ENCODE measurements at places on chromosomes 16 and 17.

GRCh38 chr17:9766970-9767369, 24.4 kb downstream of the DHRS7C start:
- no peak for DNase-seq

GRCh38 chr16:53054670-53055485, at the start of gene CHD9:
TSS of gene CHD9 (plus strand) at chr16:53054991. CDS start at chr16:53156090, 101,099 bp downstream.
- DNase-seq, result peak; percentile 82

GRCh38 chr16:27346819-27347218, 33.0 kb downstream of the IL4R start:
- DNase-seq, result no peak

DNA sequence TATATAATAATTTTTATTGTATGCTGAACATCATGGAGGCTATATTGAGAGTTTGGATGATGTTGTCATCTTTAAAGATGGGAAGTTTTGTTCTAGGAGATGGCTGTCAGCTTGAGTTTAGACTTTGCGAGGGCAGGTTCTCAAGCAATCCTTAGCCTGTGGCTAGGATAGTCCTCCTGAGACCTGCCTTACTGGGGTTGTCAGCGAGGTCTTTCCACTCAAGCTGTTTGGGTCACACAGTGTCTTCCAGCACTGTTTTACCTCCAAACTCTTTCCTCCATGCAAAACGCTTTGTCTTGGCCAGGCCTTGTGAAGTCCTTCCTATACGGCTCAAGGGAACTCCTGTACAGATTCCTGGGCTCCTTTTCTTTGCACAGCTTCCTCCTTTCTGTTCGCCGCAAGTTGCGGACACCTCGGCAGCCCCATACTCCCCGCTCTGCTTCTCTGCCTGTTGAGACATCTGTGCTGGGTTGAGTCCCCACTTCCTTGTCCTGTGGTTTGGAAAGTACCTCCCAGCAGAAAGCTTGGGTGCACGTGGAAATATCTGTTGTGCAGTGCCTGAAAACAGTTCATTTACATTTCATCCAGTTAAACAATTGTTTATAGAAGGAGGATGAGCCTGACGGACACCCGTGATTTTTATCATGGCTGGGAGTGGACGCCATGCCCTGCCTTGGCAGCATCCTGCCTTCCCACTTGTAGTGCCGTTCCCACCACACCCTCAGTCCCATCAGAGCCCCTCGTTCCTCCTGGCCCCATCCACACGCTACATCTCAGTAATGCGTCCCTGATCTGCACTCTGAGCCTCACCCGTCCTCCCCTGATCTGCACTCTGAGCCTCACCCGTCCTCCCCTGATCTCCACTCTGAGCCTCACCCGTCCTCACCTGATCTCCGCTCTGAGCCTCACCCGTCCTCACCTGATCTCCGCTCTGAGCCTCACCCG, 55.0 kb upstream of the CBFA2T3 start:
- DNase-seq, result peak; percentile 52

DNA sequence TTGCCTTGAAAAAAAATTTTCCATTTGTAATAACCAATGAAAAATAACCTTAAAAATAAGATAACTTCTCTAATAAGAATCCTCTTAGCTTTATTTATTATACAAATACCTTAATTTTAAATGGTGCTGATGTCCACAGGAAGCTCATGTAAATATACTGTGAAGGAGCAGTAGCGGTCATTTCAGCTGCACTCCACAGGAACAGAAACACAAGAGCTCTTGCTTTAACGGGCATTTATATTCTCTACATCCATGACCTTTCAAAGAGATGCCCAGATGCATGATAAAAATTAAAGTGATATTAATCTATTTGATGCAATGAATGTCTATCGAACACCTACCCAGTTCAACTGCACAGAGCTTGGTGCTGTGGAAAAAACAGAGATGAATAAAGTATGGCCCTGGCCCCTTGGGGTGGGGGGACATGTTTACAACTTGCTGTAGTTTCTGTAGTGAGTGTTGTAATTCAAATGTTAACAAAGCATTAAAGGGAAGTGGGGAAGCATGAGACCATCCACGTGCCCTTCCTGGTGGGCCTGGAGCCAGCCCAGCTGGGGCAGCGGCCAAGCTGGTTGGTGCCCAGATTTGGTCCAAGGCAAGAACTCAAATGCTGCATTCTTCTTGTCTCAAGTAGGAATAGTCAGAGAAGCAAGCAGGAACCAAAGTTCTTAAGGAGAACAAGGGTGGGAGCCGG, 47.9 kb downstream of the IQCK start:
- DNase-seq, result no peak

GRCh38 chr17:4477255-4477791, 21.4 kb upstream of the SPNS2 start:
- DNase-seq, result no peak

- no peak for DNase-seq
Measured at GRCh38 chr17:17994271-17995069, 21.8 kb downstream of the DRC3 start.

- DNase-seq, result no peak
Measured at GRCh38 chr16:10086620-10087019, 95.6 kb downstream of the GRIN2A start.

- DNase-seq, result no peak
Measured at GRCh38 chr17:15414532-15415306, 52.7 kb downstream of the CDRT4 start.

DNA sequence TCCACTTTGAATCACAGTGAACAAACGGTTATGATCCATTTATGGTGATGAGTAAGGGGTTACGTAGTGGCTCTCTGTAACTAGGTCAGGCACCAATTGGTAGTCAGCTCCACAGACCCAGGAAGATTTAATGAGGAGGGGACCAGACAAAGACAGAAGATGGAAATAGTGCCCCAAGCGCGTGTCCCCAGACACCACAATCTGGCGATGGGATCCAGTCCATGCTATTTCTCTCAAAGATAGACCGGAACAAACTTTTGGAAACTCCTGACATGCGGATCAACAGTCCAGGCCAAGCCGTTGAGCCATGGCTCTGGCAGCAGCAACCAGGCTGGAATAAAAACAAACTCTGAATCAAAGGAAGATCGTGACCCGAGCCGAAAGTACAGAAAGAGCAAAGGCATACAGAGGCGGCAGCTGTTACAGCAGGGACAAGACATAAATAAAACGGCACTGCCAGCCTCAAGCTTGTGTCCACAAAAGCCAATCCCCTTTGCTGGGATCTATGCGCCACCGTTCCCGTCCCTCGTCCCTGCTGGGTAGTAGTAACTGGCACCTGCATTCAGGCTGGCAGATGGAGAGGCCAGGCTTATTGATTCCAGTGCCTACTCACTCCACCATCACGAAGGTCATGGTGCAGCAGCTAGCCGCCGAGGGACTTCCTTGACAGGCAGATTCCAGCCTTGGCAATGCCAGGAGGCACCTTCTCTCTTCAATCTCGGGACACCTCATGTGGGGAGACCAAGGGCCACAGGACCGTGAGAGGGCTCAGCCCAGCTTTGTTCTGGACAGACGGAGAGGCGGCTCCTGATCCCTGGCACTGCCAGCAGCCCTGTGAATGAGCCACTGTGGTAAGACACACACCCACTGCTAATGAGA, 50.2 kb downstream of the CDH11 start:
- DNase-seq, result no peak

GRCh38 chr17:65064452-65065019, 8.0 kb upstream of the GNA13 start:
- DNase-seq, result no peak

GRCh38 chr17:68197091-68197996, 50.5 kb upstream of the AMZ2 start:
- DNase-seq, result peak; percentile 53

DNA sequence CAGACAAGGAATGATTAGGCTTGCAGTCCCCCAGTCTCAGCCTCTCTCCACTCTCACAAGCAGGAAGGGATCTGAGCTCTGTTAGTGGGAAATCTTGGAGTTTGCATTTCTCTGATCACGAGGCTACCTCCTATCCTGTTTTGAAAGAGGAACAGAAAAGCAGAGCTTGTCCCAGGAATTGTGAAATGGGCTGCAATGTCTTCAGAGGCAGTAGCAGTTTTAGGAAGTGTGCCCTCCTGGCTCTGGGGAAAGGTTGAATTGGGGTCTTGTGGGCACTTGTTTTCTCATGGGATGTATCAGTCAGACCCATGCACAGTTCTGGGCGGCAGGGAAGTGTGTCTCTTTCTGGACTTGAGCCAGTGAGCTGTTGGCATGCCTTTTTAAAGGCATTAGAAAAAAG, 22.8 kb downstream of the NUP85 start:
- DNase-seq, result no peak

DNA sequence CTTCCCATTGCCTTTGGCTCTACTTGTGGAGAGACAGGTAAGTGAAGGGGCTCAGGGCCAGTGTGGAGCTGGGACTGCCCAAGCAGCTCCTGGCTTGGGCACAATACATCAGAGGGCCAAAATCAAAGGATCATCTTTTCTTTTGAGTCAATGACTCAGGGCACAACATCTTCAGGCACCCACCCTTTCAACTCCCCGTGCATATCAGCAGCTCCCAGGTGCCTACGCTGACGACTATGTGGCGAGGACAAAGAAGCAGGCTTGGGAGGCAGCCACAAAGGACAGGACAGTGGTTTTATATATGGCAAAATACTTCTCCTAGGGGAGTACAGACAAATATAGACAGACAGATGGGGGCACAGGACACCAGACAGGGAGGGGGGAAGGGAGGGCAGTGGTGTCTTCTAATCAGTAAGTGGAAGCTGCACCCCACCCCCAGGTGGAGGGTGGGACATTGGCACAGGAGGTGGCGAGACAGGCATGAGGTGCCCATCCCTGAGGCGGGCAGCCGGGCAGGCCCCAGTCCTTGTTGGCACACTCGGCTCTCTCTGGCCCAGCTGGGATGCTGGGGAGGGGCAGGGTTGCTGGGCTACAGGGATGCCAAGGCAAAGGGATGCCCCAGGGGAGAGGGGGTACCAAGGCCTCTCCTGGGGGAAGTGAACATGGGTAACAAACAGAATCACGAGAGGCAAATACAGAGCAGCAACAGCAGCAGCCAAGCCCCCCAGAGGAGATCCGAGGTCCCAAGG, 7.7 kb upstream of the ARL5C start:
- DNase-seq, result no peak

- DNase-seq, result no peak
Measured at GRCh38 chr16:83906683-83907082, 7.8 kb downstream of the MLYCD start.

DNA sequence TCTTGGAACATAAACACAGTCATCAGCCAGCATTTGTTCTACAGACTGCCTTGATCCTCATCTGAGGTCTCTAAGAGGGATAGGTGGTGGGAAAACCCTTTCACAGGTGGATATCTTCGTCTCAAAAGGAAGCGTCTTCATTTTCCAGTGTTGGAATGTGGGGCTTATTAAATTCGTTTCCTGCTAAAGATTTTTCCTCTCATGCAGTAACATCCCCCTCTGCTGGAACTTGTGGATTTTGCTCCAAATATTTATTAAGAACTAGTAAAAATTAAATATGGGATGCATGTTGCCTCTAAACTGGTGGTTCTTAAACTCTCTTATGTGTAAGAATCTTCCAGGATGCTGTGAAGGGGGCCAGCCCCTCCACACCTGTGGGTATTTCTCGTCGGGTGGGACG, 20.1 kb upstream of the MLYCD start:
- no peak for DNase-seq

DNA sequence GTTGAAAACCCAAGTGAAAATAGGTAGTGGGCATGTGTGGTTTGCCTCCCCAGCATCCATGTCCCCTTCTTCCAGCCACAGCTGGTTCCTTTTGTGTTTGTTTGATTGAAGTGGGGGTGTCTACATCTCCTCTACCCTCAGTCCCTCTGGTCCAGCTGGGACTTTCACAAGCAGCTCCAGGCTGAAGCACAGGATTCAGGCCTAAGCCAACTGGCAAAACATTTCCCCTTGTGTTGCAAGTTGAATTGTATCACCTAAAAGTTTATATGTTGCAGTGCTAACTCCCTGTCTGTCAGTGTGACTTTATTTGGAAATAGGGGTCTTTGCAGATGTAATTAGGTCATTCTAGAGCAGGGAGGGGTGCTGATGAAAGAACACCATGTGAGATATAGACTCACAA, 205.9 kb upstream of the ASIC2 start:
- DNase-seq, result no peak

Data from activated T-cell treated with anti-CD3 and anti-CD28 coated beads, Interleukin-2, amount 50 U/mL, for 1 hour (primary cell).